Naive B cell (primary cell): ENCODE measurements at places on chromosomes 7 and 10. TPM values are rescaled to one million over a fixed set of nuclear protein-coding genes. Genes with fewer than 3 reads are reported as not detected.
A peak's percentile ranks its signal among the peaks of the same experiment; 100 is the strongest.

DNA sequence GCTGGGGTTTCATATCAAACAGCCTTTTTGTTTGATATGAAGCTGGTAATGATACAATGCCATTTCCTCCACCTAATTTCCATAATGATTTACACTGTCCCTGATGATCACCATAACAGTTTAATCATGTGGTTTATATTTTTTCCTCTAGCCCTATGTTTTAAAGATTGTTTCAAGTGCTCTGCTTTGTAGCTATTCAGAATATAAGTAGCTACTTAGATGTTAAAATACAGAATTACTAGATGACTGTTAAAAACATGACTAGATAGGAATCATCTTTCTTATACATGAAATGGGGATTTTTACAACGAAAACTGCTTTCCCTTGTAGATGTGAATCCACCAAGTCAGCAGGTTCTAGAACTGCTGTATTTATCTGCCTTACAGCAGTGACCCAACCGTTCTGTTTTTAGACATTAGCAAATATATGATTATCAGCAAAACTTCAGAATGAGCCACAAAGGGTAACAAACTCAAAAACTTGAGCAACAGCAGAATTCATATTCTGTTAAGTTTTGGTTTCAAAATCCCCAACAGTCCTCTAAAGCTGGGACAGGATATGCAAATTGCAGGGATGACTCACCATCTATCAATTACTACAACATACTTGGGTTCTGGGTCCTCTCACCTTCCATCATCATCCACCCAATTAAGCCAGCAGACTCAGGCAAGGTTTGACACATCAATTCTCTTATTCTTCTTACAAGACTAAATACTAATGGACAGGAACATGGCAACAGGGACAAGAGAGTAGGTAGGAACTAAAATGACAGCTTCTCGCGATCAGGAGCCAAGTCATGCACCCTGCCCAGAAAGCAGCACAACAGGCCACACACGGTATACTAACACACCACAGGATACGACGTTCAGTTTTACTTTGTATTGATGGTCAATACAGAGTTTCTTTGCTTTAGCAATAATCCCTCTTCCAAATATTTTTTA lies 83.9 kb downstream of the PIP4K2A start:
- peak; percentile 36 for DNase-seq

- no peak for DNase-seq
Measured at GRCh38 chr7:87370660-87371180, 25.3 kb downstream of the CROT start.

- DNase-seq = no peak
Measured at GRCh38 chr7:48813472-48813871, 110.9 kb upstream of the CDC14C start.

DNA sequence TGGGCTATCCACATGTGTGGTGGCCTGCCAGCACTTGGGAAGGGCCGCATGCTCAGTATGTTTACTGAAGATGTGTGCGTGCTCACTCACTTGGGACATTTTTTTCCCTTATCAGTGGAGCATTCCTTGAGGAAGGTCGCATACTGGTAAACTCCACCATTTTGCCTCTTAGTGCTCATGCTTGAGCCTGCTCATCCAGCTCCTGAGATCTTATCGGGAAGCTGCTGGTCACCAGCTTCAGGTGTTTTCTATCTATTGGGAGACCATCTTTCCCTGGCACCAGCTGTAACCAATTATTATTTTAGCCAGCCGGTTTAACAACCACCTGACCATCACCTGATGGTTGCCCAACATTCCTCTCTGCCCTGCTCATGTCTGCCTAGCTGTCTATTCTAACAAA lies 35.0 kb upstream of the TRIM24 start:
- no peak for DNase-seq

The PPP1R17 gene
- polyA plus RNA-seq = not detected
